ENCODE measurements at places on chromosomes 7 and 10. TPM values are rescaled to one million over a fixed set of nuclear protein-coding genes. Genes with fewer than 3 reads are reported as not detected.

The AGR2 gene
- 26.9 TPM for total RNA-seq

The RBM20 gene
- 5.4 TPM for total RNA-seq

The SPDYE2B gene
- not detected for total RNA-seq

The SPDYE5 gene
- total RNA-seq: not detected

The CTBP2 gene
- total RNA-seq: 98.8 TPM

The NUTM2B gene
- total RNA-seq: 0.23 TPM

The FAM221A gene
- 11.1 TPM for total RNA-seq

The PRXL2A gene
- 58.3 TPM for total RNA-seq

The MYL10 gene
- 8.8 TPM for total RNA-seq
